Astrocyte (in vitro differentiated cells and primary cell): ENCODE measurements at places on chromosomes 12 and 14. TPM values are rescaled to one million over a fixed set of nuclear protein-coding genes. Genes with fewer than 3 reads are reported as not detected.

DNA sequence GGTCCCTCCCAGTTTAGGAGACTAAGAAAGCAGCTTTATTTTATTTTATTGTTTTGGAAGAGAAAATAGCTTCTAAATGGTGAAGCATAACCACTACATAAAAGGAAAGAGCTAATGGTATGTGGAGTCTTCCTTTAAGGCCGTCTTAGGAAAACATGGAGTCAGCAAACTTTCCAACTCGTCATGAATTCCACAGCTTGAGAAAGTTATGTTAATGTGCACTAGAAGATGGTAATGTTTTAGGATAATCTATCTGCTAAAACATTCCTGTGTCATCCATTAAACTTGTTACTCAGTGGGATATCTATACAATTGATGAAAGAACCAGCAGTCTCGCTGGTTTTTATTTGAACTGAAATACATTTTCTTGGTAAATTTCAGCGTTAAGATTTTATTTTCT, 448.4 kb upstream of the SEL1L start:
- no peaks in the 10 kb centered on the region for H3K4me1 ChIP-seq
- no peak overlapping the region for H3K27ac ChIP-seq
- DNase-seq, result no peak
- no peaks in the 10 kb centered on the region for H3K27me3 ChIP-seq

DNA sequence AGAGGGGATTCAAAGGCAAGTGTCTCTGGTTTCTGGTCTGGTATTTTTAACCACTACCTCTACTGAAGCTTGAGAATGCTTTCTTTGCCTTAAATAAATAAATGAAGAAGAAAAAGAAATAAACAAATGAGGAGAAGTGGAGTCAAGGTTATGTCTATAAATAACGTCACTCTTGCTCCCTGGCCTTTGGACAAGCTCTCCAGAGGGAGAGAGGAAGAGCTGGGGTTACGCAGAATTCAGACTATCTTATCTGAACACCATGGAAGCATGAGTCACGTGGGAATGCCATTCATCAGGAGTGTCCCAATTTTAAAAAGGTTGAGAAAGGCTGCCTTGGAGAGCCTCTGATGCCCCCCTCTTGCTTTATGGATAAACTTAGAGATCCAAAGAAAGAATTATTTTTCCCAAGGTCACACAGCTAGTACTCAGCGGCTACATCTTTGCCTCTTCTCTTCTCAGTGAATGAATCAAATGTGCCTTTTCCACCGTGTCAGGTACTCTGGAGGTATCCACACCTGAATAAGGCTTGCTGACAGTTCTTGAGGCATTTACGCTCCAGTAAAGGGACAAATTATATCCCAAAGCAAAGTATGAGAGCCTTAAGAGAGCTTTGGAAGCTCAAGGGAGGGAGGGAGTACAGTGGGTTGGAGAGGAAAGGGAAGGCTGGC, 12.9 kb upstream of the MSI1 start:
- no peaks in the 10 kb centered on the region for H3K36me3 ChIP-seq
- H3K27ac ChIP-seq, result no peak overlapping the region
- H3K4me1 ChIP-seq, result no peaks in the 10 kb centered on the region
- H3K4me3 ChIP-seq, result no peak overlapping the region
- DNase-seq, result peak; percentile 59

ADAMTS20 gene
- total RNA-seq, result 0.48 and 0.66 TPM in 2 replicates

DNA sequence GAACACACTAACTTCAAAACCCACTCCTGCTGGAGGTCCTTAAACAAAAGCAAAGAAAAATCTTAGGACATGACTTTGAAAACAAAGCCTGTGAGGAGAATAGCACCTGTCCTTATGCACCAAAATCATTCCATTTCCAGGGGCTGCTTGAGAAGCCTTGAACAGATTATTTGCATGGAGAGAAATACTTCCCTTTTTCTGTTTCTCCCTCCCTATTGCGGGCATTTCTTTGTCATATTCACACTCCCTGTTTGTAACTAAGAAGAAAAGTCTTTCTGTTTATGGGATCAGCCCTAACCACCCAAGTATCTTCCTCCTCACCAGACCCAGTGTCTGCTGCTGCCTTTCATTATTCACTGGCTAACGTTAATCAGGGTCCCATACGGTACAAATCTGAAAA, 218.8 kb downstream of the DPF3 start:
- H3K36me3 ChIP-seq, result peaks cover 10% of the 10 kb centered on the region
- no peak overlapping the region for H3K27ac ChIP-seq
- peaks cover 26% of the 10 kb centered on the region for H3K4me1 ChIP-seq
- no peak for DNase-seq
- H3K27me3 ChIP-seq, result no peaks in the 10 kb centered on the region

- no peaks in the 10 kb centered on the region for H3K27me3 ChIP-seq
- H3K36me3 ChIP-seq, result no peaks in the 10 kb centered on the region
- H3K4me3 ChIP-seq, result no peak overlapping the region
These were observed 4.3 kb downstream of the CCDC196 start for GRCh38 chr14:66490143-66491111.

DNA sequence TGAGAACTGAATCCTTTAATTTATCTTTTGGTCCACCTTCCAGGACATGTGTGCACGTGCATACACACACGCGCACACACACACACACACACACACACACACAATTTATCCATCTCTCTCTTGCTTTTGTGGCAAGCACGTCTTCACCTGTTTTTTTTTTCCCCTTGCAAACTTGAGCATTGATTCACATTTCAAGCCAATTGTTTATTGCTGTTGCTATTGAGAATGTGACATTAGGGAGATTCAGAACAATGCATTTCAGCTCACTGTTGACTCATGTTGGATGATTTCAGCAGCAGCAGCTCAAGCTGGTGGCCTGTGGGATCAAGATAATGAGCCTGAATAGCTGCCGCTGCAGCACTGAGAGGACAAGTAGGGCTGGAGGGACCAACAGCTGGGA, 128.9 kb downstream of the SNAPC1 start:
- peak; percentile 27 for DNase-seq
- no peak overlapping the region for H3K4me3 ChIP-seq
- H3K27me3 ChIP-seq, result no peaks in the 10 kb centered on the region
- H3K36me3 ChIP-seq, result no peaks in the 10 kb centered on the region
- H3K4me1 ChIP-seq, result no peaks in the 10 kb centered on the region
- H3K27ac ChIP-seq, result no peak overlapping the region

GUCY2C gene
- total RNA-seq, result 0.09 and 0.10 TPM in 2 replicates

- no peak overlapping the region for H3K27ac ChIP-seq
- no peaks in the 10 kb centered on the region for H3K36me3 ChIP-seq
- no peak overlapping the region for H3K4me3 ChIP-seq
- no peaks in the 10 kb centered on the region for H3K27me3 ChIP-seq
- no peak for DNase-seq
- no peaks in the 10 kb centered on the region for H3K4me1 ChIP-seq
These were observed 62.7 kb upstream of the TSPAN11 start for GRCh38 chr12:30863839-30864238.

RPGRIP1 gene
- not detected in 2 replicates for total RNA-seq

DNA sequence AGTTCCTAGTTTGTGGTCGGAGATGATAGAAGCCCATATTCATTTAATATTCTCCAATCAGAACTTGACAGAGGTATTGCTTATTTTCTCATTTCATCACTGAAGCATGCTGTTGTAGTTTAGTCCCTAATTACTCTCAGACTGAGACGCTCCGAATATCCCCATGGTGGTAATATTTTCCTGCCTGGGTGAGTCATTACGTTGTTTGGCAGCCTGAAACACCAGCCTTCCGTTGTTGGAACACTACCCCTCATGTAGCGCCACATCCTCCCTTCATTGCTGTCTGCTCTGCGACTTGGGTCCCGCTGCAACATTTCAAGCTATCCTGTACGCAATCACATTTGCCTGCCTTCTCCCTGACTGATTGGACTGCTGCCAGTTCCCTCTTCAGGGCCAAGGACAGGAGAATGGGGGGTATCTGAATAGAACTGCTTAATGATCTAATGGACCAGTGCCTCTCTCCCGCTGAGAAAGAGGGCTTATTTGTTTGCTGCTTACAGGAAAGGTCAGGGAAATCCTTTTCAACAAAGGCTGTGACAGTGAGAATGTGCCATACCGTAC, 369.1 kb downstream of the NPAS3 start:
- DNase-seq, result peak; percentile 92
- no peaks in the 10 kb centered on the region for H3K36me3 ChIP-seq
- H3K4me1 ChIP-seq, result peaks cover 11% of the 10 kb centered on the region
- peak overlapping the region; percentile 8 for H3K27ac ChIP-seq
- peak overlapping the region; percentile 44 for H3K4me3 ChIP-seq

FUT8 gene
- total RNA-seq, result 52.7 and 57.4 TPM in 2 replicates
